ENCODE measurements at places on chromosomes 3 and 15. TPM values are rescaled to one million over a fixed set of nuclear protein-coding genes. Genes with fewer than 3 reads are reported as not detected.

DNA sequence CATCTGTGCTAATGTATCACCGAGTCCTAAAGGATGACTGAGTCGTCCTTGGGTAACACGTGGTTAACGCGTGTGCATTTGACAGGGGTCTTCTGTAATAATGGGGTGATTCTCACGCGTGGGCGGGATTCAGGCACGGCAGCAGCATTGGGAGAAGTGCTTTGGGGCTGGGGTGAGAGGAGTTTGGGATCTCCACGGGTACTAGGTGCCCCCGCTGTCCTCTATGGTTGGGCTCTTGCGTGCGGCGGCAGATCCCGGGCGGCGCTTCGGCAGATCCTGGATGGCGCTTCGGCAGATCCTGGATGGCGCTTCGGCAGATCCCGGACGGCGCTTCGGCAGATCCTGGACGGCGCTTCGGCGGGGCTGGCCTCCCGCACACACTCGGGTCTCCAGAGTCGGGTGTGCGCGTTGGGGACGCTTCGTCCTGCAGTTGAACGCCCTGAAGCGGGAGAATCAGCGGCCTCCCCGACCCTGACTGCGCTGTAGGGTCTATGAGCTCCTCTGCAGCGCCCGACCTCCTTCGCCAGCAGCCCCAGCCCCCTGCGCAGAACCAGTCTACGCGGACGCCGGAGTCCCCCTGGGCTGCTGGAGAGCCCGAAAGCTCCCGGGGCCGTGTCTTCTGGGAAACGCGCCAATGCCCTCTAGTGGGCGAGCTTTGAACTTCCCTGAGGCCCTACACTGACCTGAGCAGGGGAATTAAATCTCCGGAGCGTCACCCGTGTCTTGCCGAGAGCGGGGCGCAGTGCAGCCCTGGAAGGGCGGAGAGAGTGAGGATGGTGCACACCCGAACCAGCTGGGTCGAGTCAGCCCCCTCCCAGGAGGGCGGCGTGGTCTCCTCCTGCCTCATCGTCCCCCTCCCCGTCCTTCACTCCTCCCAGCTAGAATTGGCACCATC, 48.1 kb upstream of the EPHB3 start:
- peak; percentile 88 for DNase-seq

DNA sequence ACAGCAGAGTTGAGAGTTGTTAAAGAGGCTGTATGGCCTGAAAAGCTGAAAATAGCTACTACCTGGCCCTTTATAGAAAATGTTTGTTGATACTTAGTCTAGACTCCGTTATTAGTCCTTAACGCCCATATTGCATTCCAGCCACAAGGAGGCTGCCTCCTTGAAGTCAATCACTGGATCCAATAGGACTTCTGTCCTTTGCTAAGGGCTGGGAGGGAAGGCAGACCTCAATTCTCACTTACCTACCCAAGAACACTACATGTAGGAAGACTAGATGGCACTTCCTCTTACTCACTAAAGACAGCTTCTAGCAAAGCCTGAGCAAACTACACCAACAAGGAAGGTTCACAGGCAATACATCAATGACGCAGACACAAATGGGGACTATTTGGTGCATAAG, 139.5 kb upstream of the HACD2 start:
- DNase-seq: no peak

Gene POLG
- total RNA-seq: 94.8 TPM

GRCh38 chr3:161265916-161266571, 44.9 kb downstream of the NMD3 start:
- DNase-seq: no peak

GRCh38 chr3:128078322-128078721, 26.1 kb downstream of the SEC61A1 start:
- no peak for DNase-seq

- peak; percentile 12 for DNase-seq
Observed at GRCh38 chr15:48177383-48177765, 721 bp downstream of the MYEF2 start.

DNA sequence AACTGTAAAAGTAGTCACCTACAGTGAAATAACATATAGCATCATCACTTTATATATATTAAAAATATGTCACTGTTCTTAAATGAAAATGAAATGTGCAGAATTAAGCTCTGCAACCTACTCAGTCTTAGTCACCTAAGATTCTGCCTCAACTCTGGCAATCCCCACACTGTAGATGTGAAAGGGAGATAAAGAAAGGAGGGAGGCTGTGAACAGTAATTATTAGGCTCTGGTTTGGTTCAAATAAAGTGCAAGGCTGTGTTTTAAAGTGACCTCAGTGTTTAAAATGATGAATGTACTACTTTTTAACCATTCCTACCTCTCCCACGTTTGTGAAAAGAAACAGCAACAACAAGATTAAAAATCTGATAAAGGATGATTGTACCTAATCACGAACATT, 72.2 kb downstream of the ATP8B4 start:
- no peak for DNase-seq

DNA sequence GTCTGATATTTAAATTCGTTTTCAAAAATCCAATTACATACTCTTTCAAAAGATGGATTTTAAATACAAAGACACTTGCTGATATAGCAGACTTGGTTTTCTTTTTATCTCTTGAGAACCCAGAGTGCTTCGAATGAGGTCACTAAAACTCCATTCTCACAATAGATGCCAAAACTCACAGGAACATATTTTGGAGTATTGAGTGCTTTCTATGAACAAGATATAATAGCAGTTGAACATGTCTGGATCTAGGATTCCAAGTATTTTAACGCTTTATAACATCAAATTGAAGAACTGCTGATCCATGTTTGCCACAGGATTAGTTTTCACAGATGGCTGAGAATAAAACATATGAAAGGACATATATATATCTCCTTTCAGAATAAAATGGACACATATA, 113.2 kb downstream of the SAMMSON start:
- DNase-seq: no peak

Gene PLCB2
- total RNA-seq: 65.3 TPM

DNA sequence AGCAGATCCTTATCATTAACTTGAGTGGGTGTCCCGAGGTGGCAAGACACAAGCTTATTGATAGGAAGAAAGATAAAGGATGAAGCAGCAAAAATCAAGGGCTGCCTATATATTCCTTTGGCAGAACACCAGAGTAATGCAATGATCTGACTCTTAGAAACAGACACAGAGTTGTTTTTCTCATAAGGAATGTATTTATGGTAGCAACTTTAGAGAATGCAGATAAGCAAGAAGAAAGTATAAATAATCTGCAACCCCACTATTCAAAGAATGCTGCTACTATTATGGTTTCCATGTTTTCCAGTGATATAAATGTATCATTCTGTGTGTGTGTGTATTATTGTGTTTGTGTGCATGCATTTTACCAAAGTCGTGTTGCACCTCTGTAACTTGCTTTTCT, 208.3 kb downstream of the THSD4 start:
- DNase-seq: no peak

GRCh38 chr3:14117468-14118399, 6.9 kb downstream of the CHCHD4 start:
- DNase-seq: no peak

- DNase-seq: no peak
Observed at GRCh38 chr3:39910826-39911464, 101.5 kb downstream of the MYRIP start.

Gene VIPR1
- total RNA-seq: 6.5 TPM

GRCh38 chr15:33831646-33832045, 136.7 kb upstream of the CHRM5 start:
- DNase-seq: no peak

- DNase-seq: no peak
Observed at GRCh38 chr3:30779686-30780287, 114.7 kb downstream of the GADL1 start.

- DNase-seq: no peak
Observed at GRCh38 chr3:108959017-108959416, 5.3 kb upstream of the GUCA1C start.

Gene SKOR1
- total RNA-seq: 0.12 TPM

Gene SERPINI1
- 2.3 TPM for total RNA-seq

GRCh38 chr15:57873564-57874209, 167.2 kb downstream of the POLR2M start:
- DNase-seq: no peak

DNA sequence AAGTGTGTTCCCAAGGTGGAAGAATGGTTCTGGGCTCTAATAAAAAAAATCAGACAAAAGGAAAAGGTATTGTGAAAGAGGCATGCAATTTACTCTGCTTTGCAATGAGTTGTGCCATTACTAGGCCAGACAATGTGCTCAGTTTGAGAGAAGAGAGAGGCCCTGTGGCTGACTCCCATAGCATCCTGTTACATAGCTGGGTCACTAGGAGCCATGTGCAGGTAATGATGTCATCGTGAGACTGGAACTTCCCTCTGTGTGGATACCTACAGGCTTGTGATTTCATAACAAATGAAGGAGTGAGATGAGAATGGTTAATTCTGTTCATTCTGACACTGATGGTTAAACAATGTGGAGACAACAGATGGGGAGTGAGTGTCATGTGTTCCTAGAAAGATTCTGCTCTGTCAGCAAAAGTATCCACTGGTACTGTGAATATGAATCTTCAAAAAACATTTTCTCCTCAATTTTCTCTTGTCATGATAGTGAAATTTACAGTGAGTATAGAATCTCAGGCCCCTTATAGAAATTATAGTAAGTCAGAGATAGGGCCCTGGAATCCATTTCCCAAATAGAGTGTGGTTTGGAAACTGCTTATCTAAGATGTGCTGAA, 648.7 kb upstream of the DPPA4 start:
- no peak for DNase-seq

Measured in activated CD4-positive, alpha-beta memory T cell treated with anti-CD3 and anti-CD28 coated beads for 36 hours (primary cell).